NCI-H345 (cell line): ENCODE measurements at places on chromosomes 3 and 15.

- no peak for DNase-seq
These were observed 9.0 kb downstream of the SPATA12 start for GRCh38 chr3:57069503-57069902.

GRCh38 chr15:70114221-70114620 is 16.5 kb upstream of the TLE3 start:
- no peak for DNase-seq

- DNase-seq = no peak
These were observed 15.1 kb downstream of the LACTB start for GRCh38 chr15:63136742-63137141.

DNA sequence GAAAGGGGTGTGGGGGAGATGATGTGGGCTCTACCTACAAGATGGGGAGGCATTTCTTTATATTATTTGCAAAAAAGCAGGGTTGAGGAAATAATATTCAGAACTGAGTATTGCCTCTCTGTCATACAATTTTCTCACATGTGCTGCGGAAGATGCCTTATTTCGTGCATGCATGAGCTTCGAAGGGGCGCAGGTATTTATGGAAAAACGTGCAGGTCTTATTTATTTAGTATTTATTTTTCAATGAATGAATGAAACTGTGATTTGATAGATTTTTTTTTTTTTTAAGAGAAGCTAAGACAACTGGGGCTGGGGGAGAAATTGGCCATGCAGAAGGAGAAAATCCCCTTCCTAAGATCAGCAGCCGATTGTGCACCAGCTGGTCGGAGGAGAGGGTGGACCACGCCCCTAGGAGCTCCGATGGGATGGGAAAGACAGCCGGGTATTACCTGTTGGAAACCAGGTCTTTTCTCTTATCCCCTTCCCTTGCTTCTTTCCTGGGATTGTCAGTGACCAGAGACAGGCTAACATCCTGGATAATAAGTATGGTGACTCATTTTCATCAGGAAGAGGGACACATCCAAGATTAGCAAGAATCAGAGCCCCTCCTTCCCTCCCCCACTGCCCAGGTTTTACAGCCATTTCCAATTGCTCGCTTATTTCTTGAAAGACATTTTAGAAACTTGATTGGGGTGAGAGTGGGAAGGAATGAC is 875 bp downstream of the GAP43 start:
- DNase-seq = no peak

GRCh38 chr15:88917760-88918159 is 4.6 kb upstream of the MFGE8 start:
- DNase-seq = no peak

DNA sequence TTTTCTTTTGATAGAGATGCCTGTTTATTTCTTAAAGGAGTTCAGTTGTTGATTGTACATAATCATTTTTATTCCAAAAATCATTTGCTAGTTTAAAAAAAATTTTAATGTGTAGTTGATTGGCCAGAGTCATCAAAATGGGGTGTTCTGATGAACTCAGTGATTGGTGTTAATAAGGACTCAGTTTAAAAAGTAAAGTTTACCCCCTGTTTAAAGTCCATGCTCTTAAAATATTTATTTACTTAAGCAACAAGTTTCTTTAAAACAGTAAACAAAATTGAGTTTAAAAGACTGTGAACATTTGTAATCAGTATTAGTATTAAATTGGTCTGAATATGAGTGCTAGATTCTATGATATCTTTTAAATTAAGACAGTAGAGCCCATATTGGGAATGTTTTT is 56.0 kb downstream of the MEF2A start:
- no peak for DNase-seq

- DNase-seq = no peak
These were observed 277.5 kb downstream of the TIGIT start for GRCh38 chr3:114571363-114571762.

- no peak for DNase-seq
These were observed 60.8 kb downstream of the ZNF609 start for GRCh38 chr15:64521201-64521600.

GRCh38 chr15:58641660-58642059 is 107.8 kb downstream of the ADAM10 start:
- no peak for DNase-seq

GRCh38 chr3:16512435-16513140 is 911 bp downstream of the RFTN1 start:
- no peak for DNase-seq
